ENCODE measurements at places on chromosomes 5 and 9. TPM values are rescaled to one million over a fixed set of nuclear protein-coding genes. Genes with fewer than 3 reads are reported as not detected.
A peak's percentile ranks its signal among the peaks of the same experiment; 100 is the strongest.

DNA sequence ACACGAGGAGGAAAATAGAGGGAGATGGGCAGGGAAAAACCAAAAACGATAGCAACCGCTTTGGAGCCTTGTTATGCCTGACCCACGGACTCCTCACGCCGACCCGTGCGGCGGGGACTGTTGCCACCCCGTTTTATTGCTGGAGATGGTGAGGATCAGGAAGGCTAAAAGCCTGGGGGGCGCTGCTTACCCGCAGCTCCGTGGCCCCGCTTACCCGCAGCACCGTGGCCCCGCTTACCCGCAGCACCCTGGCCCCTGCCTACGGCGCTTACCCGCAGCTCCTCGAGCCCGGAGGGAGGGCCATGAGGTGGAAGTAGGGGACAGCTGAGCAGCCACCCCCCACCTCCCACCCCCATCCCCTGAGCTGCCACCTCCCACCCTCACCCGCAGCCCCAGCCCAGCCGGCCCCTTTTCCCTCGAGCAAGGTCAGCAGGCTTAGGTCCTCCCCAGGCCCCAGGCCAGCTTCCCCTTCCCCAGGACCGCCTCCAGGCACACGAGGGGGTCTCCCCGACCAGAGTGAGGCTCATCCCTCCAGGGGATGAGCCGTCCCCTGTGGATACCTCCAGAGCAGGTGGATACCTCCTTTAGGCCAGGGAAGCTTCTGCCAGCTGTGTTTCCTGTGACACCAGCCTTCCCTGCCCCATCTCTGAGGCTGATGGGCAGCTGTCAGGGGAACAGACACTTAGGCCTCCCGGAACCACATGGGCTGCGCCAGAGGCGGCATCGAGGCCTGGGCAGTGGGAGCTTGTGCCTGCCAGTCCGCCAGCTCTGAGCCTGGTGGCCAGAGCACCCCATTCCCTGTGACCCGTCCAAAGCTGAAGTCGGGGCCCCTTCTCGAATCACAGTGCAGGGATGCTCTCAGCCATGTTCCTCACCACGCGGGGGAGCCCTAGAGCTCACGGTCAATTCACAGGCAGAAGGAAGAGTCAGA lies 92.3 kb downstream of the LMX1B start:
- no peak for DNase-seq

The NFIB gene
- total RNA-seq, result 159 TPM

DNA sequence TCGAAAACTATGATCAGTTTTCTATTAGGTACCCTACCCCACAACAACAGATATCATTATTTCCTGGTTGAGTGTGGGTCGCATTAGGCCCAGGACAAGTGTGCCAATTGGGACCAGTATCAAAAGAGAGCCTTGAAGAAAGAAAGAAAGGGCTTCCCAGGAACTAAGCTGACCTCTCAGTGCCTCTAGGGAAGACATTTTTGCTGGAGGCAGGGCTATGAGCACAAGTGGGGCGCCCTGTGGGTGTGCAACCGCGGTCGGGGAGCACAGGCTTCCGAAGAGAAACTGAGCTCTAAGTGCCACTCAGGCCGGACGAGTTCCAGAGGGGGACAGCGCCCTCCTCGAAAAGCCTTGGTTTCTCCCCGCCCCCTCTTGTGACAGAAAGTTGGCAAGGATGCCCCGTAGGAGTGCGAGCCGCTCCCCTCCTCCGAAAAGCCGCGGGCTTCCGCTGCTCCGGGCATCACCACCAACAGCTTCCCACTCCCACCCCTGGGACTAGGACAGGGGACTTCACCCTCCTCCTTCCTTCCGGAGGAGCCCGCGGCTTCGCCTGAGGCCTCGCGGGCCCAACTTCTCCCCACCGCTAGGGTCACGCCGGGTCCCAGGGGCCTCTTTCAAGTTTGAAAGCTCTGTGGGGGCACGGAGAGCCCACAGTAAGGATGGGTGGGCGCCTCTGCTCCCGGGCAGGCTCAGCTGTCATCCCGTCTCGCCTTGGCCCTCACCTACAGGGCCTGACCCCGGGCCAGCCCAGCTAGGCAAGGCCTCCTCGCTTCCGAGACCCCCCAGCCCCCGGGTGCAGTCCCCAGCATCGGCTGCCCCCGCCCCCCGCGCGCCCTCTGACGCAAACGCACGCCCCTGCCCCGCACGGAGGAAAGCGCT lies 2.0 kb downstream of the NR2F1-AS1 start:
- DNase-seq, result no peak

DNA sequence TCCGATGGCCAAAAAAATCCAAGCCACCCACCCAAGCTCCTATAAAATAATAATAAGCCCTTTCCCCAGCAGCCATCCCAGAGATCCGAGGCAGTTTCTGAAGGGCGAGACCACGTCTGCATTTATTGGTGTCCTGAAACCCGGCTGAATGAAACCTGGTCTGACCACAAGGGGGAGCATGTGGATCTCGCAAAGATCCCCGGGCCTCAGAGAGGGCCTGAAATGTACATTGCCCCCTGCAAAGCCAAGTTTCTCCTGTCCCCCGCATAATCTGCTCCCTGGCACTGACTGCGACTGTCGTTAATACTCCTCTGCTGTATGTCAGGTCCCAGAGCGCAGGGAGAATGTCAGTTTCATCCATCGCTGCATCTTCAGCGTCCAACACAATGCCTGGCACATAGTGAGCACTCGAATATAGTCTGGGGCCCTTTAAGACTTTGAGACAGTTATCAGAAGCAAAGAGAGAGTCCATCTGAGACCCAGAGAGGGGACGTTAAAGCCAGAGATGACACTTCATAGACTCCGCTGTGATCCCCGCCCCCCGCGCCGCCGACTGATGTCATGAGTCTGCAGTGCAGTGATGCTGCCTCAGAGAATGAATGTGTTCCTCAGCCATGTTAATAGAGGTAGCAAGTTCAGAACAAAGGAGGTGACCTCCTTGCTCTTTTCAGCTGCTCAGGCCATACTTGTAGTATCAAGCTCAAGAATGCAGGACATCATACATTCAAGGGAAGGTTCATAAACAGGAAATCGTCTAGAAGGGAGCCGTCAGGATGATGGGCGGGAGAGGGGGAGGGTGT lies 74.5 kb upstream of the BARHL1 start:
- DNase-seq, result peak; percentile 8

The REEP5 gene
- total RNA-seq, result 113 TPM

DNA sequence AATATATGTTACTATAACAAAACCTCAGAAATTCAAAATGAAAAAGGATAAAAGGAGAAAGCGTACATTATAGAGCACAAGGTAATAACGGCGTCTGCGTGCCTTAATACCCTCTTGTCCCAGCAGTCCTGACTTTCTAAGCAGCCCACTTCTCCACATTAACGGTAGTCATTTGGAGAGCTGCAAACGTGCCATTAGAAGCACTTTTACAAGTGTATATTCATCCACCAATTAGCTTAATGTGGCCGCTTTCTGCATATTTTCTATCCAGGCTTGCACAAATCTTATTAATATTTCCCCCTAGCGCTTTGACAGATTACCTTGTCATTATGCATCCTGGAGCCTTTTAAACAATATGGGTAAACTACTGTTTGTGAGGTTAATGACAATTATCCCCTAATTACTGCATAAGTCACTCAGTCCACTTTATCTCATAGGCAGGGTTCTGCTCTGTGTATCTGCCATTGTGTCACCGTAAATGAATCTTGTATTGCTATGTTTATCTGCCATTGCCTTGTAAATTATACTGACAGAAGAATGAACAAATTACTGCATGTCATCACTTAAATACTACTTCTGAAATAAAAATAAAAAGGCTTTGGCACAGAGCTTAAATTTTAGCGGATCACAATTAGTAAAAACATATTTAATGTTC lies 421.3 kb downstream of the BNC2 start:
- DNase-seq, result no peak

- no peak for DNase-seq
Measured at GRCh38 chr9:93186215-93186945, 2.4 kb downstream of the WNK2 start.

The NRARP gene
- total RNA-seq, result 3.6 TPM

DNA sequence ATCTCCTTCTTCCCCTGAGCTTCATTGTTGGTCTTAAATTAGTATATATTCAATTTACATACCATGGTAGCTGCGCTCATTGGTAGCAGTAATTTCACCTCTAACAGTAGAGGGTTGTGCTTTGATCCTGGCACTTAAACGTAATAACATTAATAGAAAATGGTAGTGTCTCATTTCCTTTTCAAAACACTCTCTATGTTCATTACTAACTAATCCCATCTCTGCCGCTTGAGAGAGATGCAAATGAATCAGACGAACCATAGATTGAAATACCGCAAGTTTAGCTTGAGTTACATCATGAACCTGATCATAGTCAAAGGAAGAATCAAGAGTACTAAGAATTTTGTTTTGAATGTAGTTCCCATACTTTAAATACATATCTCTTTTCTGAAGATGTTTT lies 2.2 kb downstream of the THBS4 start:
- no peak for DNase-seq

- DNase-seq, result no peak
Measured at GRCh38 chr5:109312695-109313094, 97.1 kb downstream of the PJA2 start.

GRCh38 chr9:88533951-88534455 lies 975 bp upstream of the NXNL2 start:
- DNase-seq, result no peak

GRCh38 chr5:50715001-50715400 lies 48.6 kb downstream of the PARP8 start:
- DNase-seq, result no peak

The N4BP3 gene
- total RNA-seq, result 8.0 TPM

- no peak for DNase-seq
Measured at GRCh38 chr5:139597134-139597533, 36.0 kb downstream of the UBE2D2 start.

DNA sequence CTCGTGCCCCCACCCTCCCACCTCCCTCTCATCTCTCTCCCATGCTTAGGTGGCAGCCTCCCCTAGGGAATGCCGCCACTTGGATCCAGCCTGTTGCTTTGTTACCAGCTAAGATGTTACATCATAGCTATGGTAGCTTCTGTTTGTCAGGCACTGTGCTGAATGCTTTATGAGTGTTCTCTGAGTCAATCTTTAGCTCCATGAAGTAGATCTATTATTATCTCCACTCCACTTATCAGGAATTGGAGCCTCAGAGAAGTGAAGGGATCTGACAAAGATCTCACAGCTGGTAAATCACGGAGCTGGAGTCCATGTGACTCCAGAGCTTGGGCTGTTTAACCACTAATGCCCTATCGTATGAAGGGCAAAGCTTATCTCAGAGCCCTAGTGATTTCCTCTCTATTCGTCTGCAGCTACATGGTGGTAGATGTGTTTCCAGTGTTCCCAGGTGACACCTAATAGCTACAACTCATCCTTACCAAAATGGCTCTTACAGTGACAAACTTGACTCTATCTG lies 54.1 kb downstream of the GARNL3 start:
- DNase-seq, result no peak

- DNase-seq, result peak; percentile 9
Measured at GRCh38 chr9:101601904-101602765, 7.4 kb upstream of the PPP3R2 start.

GRCh38 chr9:77575785-77576184 lies 72.3 kb downstream of the GNA14 start:
- no peak for DNase-seq

DNA sequence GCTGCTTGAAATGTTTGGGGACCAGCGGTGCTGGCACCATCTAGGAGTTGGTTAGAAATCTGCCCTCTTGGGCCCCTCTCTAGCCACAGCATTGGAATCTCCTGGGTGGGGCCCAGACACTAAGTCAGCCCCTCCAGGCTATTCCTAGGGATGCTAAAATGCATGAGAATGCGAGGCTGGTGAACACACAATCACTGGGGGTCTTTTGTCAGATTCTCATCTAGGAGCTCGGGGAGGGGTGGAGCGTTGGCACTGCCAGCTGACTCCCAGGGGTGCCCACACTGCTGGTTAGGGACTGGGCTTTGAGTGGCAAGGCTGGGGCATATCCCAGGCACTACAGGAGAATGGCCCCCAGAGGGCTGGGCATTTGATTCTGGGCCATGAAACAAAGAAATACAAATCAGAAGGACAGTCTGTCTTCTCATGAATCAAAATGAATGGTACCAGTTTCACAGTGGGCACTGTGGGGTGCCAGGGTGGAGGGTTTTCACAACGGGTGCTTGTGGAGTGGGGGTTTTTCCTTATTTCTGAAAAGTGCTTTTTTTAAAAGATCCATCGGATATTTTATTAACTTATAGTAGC lies 127.8 kb upstream of the RAPGEF1 start:
- DNase-seq, result no peak

The KIF4B gene
- total RNA-seq, result 0.16 TPM

DNA sequence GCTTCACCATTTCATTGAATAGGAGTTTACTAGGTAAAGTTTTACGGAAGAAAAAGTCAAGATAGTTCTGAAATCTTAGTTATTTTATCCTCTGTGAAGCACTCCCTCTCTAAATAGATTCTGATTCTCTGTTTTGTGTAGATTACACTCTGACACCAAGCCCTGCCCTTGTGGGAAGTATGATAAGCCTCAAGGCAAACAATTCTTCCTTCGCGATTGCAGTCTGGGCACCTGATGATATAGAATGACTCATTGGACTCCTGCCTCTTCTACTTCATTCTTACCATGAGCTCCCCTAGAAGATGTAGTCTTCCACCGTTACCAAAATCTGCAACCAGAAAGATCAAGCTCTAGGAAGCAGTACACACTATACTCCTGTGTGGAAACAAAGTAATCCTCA lies 626.9 kb upstream of the PTGER4 start:
- DNase-seq, result no peak

The SOX30 gene
- not detected for total RNA-seq

The PKD2L2 gene
- not detected for total RNA-seq

GRCh38 chr9:115672477-115673316 lies 480.9 kb upstream of the PAPPA start:
- DNase-seq, result no peak

The CLIC3 gene
- 0.31 TPM for total RNA-seq
